ENCODE measurements at places on chromosomes 5 and 9.

- DNase-seq, result no peak
Measured at GRCh38 chr9:99682870-99683269, 138.8 kb upstream of the NR4A3 start.

DNA sequence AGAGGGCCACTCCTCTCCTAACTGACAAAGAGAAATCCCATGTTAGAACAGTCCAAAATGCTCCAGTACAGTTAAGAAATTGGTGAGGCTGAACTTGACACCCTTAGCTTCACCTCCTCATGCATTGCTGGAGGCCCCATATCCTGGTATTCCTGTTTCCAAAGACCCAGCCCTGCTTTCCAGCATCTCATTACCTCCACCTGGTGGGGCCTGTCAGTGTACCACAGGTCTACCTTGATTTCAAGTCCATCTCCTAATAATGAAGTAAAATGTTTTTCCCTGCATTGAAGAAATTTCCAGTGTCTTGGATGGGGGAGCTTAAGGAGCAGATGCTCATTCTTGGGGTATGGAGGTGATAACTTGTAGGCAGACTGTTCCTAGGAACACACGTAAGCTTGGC, 70.6 kb upstream of the S1PR3 start:
- no peak for DNase-seq

DNA sequence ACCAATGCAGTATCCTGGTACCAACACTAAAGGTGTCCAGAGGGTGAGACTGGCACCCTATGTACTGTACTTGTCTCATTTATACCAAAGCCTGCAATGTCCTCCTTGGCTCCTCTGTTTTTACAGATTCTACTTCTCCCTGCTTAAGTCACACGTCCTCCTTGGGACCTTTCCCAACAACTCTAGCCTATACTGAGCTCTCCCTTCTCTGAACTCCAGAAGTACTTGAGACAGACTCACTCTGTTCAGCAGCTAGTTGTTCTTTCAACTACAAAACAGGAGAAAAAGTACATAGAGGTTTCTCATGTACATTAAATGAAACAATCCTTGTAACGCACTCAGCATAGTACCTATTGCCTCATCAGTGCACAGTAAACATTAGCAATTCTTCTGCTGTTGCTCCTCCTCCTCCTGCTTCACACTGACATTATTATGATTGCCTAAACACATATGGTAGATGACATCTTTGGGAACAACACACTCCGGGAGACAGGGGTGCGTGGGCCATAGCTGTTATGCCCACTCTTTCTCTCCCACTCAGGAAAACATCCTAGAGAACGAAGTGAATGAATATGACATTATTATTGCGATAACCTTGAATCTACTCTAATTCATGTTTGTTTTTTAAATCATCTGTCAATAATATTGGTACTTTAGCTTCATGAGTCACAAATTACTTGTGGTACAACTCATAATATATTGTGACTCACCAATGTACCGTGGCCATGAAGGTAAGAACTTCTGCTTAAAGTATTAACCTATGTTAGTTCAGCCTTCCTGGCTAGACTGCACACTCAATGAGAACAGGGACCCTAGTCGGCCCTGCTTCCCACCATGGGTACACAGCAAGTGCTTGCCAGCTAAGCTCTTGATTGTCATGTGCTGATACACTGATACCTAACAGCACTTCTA, 180.3 kb upstream of the ADRA1B start:
- no peak for DNase-seq

- DNase-seq, result no peak
Measured at GRCh38 chr9:109993250-109993978, 213.4 kb downstream of the PALM2AKAP2 start.

GRCh38 chr5:43040287-43041098, at the start of gene ANXA2R:
Gene ANXA2R, minus strand, starts transcription at chr5:43040319. Its CDS starts 273 bp downstream, at chr5:43040046.
- peak; percentile 63 for DNase-seq

DNA sequence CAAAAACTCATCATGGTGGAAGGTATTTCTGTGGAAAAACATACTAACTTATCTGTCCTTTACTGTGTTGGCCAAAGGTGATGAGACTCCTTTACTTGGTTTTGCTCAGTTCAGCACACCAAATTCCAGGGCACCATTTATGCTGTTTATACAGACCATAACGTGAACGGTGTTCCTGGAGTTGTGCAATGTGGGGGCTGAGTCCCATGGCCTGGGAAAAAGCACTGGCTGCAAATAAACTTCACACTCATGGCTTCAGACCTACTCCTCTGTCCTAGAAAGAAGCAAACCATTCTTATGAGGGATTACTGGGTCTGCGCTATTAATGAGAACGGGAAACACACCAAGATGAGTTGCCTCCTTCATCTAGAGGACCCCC, 10.4 kb downstream of the FREM1 start:
- DNase-seq, result no peak

DNA sequence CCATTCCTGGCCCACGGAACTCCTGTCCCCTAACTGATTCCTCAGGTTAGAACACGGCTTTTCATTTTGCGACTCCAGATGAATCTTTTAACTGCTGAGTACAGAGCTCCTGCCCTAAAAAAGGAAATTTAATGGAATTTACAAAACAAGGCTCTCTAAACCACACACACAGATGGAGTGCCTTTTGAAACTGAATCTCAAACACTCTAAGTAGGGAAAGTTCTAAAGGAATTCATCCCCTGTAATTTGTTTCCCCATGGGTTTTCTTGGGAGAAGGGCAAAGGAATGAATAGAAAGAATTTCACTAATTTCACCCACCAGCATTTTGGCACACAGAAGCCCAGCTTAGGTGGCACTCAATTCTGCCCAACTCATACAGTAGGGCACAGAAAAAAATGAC, 106.5 kb downstream of the THBS4 start:
- no peak for DNase-seq

GRCh38 chr5:126054577-126055347, 368.4 kb upstream of the GRAMD2B start:
- DNase-seq, result no peak

DNA sequence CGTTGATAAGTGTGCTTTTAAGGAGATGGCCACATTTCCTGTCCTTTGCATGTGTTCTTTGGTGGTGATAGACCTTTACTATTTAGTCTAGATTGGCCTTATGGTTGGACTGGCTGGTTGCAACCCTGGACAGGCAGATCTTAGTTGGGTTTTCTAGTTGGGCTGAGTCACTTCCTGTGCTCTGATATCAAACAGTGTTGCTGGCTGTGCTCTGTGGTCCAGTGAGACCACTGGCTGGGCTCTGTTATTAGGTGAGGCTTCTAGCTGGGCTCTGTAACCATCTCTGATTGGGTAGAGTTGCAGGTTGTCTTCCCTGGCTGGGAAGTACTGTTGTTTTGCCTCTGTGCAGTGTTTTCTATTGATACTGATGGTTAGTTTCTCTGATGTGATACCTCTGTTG, 432.5 kb downstream of the LRRC70 start:
- no peak for DNase-seq

DNA sequence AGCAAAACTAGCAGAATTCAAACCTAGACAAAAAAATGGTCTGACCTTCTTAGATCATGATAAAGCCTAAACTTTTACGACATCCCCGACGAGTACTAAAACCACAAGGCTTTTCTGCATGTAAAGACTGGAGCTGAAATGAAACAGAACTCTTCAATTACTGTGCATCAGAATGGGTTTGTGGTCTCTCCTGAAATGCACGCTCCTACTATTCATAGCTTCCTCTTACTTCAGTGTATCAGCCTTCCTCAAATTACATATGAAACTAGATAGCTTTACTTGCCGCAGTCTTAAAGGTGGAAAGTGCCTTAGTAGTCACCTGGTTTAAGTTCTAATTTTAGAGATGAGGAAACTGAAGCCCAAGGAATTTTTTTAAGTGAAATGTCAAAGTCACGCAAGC, 24.6 kb upstream of the MED10 start:
- no peak for DNase-seq

DNA sequence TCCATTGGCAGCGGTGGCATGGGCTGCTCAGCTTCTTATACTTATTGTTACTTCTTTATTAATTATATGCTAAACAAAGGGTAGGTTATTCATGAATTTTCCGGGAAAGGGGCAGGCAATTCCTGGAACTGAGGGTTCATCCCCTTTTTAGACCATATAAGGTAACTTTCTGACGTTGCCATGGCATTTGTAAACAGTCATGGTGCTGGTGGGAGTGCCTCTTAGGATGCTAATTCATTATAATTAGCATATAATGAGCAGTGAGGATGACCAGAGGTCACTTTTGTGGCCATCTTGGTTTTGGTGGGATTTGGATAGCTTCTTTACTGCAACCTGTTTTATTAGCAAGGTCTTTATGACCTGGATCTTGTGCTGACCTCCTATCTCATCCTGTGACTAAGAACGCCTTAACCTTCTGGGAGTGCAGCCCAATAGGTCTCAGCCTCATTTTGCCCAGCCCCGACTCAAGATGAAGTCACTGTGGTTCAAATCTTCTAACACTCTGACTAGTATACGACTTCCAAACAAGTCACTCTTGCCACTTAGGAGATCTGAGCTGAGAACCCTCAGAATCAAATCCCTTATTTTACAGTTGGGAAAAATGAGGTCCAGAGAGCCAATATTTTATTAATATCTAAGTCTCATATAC, 237.5 kb downstream of the TRIM32 start:
- DNase-seq, result no peak

DNA sequence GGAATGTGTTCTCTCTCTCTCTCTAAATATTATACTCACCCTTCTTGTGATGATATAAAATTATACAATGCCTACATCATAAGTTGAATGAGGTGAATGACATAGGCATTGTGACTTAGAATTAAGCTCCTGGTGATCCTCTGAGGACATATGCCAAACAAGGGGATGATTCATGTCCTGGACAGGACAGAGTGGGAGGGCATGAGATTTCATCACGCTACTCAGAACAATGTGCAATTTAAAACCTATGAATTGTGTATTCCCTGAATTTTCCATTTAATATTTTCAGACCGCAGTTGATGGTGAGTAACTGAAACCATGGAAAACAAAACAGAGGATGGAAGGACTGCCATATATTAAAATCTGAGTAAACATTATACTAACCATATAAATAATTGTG, 782.2 kb upstream of the NUDT12 start:
- no peak for DNase-seq

- no peak for DNase-seq
Measured at GRCh38 chr5:149902177-149902576, 42.4 kb downstream of the PDE6A start.

DNA sequence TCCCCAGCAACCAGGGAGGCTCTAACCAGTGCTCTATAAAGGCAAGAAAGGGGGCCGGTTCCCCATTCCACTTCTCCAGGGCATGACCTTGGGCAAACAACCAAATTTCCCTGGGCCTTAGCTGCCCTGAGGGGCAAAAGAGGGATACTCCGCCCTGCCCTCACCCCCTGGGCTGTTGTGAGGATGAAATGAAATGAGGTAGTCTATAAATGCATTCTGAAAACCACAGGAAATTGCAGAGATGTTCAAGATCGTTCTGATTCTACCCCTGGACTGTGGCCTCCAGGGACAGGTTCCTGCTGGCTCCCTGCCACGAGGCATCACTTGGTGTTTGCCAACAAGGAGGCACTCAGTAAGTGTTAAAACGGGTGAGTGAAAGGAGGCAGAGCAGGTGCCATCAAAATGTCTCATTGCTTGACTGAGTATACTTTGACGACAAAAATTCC, 5.7 kb downstream of the RAPGEF1 start:
- DNase-seq, result no peak

- no peak for DNase-seq
Measured at GRCh38 chr9:27382975-27383374, 86.0 kb upstream of the EQTN start.

DNA sequence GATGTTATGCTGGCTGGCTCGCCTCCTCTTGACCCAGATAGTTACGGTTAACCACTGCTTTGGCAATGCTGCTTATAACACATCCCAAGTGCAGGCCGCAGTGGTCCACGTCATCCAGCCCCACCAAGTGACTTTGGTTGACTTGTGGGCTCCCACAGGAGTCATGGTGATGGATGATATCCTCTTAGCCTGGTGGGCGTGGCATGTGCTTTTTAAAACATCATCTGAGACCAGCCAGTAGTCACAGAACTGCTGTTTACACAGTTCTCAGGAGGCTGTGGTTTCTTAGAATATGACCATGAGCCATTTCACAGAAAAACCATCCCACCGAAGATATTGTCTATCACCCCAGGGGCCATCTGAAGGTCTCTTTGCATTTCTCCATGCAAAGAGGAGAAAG, 216.9 kb downstream of the SH3GL2 start:
- no peak for DNase-seq

DNA sequence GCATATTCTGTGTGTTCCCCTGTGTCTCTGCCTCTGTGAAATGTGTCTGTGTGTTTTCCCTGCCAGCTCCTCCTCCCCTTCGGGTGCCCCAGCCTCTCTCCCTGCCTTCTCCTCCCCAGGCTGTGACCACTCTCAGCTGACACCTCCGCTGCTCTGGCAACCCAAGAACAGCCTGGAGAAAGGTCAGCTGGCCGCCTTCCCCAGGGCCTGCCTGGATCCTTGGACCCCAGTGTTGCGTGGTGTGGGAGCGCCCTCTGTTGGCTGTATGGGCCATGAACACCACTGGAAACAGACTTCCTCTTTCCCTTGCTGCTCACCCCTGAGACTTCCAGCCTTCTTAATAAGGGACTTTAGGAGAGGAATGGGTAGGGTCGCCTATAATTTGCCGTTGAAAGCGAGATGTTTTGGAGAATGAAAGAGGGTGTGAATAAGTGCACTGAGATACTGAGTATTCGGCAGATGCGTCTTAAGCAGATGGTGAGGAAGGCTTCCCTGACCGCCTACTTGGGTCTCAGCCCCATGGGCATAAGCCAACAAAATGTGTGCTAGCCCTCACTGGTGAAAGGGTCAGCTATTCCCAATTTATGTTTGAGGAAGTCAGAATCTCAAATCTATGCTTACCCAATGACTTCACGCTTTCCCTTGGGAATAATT, 114.9 kb upstream of the TRIM32 start:
- no peak for DNase-seq

DNA sequence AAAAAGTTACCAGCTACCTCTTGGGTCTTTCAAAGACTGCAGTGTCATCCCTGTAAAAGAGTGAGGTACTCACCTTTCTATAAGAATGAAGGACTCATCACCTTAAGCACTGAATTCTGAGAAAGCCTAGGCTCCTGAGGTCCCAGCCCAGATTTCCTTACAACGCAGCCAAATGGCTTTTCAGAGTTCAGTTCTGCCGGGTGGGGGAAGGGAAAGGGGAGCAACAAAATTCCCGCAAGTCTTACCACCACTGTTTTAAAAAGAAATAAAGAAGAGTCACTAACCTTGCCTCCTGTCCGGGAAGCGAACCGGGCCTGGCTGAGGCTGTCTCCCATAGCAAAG, 373 bp downstream of the ADAMTS12 start:
- DNase-seq, result no peak

- no peak for DNase-seq
Measured at GRCh38 chr5:2261004-2261703, 378.4 kb upstream of the IRX4 start.

GRCh38 chr5:31449174-31449573, 82.7 kb downstream of the DROSHA start:
- DNase-seq, result no peak

DNA sequence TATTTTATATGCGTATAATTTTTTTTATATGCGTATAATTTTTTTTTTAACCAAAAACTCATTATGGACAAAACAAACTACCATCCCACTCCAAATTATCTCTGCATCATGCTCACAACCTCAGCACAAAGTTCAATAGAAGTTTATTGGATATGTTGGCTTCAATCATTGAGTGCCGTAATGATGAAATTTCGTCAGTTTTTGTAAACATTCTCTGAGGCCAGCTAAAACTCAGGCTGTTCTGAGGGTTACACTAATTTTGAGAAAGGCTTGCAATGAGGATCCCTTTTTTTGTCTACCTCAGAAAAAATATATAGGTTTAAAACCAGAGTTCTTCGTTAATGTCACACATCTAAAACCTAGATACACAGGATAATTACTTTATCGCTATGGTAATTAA, 1253.2 kb downstream of the EFNA5 start:
- no peak for DNase-seq

- DNase-seq, result no peak
Measured at GRCh38 chr5:61734001-61734400, 401.9 kb downstream of the ZSWIM6 start.

Data from esophagus squamous epithelium (tissue), 5 donors.